Frontal cortex (tissue), 4 donors: ENCODE measurements at places on chromosomes 12 and 14. TPM values are rescaled to one million over a fixed set of nuclear protein-coding genes. Genes with fewer than 3 reads are reported as not detected.

DNA sequence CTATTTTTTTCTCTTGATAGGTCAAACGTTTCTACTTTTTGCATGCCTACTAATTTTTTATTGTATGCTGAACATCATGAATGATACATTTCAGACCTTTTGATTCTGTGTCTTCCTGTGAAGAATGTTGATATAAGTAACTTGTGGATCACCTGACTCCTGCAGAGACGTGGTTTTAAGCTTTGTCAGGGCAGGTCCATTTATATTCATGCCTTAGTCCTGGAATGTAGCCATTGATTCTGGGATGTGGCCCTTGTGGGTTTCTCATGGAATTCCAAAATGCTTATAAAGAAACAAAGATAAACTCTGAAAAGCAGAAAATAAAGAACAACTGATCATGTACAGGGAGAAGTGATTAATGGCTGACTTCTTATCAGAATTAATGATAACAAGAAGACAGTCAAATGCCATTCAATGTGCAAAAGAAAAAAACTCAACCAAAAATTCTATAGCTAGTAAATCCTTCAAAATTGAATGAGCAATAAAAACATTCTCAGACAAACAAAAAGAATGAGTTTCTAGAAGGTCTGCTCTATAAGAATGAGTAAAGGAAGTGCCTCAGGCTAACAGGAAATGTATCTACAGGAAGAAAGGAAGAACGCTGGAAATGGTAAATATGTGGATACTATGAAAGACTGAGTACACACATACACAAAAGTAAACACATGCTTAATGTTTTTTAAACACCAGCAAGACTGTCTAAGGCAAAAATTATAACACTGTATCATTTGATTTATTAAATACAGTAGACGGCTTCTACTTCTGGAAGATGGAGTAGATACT is 284.8 kb upstream of the DIO3 start:
- no peak for DNase-seq

DNA sequence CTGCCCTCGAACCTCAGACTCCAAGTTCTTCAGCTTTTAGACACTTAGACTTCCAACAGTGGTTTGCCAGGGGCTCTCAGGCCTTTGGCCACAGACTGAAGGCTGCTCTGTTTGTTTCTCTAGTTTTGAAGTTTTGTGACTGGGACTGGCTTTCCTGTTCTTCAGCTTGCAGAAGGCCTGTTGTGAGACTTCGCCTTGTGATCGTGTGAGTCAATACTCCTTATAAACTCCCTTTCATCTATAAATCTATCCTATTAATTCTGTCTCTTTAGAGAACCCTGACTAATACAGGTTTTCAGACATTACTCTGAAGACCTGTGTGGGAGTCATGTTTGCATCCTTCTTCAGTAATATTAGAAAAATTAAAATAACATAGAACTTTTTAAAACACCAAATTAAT is 289.1 kb downstream of the RMST start:
- no peak for DNase-seq

GRCh38 chr14:38330275-38330674 is 74.4 kb upstream of the CLEC14A start:
- no peak for DNase-seq

GRCh38 chr12:80233926-80234325 is 134.6 kb downstream of the OTOGL start:
- no peak for DNase-seq

The TAS2R20 gene
- 6.9 TPM for total RNA-seq

The AQP2 gene
- total RNA-seq: not detected

The SLC38A4 gene
- 0.41 TPM for total RNA-seq

The LGR5 gene
- under 0.01 TPM for total RNA-seq
